NCI-H1694 (cell line): ENCODE measurements at places on chromosomes 12 and 14.

DNA sequence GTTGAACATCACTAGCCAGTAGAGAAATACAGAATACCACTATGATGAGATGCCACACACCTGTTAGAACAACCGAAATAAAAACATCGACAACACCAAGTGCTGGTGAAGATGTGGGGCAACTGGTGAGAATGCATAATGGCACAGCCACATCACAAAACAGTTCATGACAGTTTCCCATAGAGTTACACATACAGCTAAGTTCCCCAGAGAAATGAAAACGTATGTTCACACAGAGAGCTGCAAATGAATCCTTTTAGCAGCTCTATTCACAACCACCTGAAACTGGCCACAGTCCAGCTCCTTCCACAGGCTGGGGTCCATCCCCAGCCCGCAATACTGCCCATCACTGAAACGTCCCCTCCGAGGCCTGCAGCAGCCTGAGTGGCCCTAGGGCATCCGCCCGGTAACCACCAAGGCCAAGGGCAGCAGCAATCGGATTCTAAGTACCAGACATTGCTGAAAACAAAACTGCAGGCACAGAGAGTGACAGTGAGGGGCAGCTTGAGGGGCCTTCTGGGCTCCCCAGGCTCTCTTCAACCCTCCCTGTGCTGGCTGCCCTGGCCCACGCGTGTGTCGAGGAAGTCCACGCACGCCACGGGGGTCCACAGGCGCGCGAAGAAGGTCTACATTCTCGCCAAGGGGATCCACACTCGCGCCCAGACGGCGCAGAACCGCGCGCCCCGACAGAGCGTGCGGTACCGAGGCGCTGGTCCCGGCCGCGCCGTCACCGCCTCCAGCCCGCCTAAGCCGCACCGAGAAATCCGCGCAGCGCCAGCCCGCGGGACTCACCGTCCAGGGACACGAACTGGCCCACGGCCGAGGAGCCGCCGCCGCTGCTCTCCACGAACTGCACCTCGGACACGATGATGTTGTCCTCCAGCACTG is 903 bp downstream of the BRF1 start:
- DNase-seq = peak; percentile 21

DNA sequence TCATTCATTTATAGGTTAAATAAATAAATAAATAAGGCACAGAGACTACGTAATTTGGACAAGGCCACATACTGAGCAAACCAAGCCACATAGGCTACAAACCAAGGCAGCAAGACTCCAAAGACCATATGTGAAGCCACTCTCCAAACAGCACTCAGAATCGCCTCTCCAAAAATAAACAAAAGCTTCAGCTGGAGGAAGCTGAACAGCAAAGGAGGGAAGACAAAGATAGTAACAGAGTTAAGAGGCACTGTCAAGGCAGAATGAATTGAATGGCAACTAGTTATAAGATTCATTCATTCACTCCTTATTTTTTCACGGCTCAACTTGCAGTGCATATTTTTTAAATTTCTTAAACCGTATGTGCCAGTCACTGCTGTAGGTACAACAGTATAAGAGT is 200.5 kb upstream of the GRIP1 start:
- no peak for DNase-seq

DNA sequence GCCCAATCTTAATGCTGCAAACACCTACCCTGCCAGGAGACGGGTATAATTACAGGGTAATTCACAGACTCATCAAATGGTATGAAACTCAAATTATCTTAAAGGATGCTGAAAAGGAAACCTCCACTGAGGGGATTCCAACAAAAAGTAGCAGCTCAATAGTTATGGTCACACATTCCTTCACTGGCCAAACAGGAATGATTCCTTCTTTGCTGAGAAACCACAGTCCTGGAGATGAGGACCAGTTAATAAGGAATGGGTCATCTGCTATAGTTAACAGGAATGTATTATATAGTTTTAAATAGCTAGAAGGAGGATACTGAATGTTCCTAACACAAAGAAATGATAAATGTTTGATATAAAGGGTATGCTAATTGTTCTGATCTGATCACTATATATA is 136.9 kb downstream of the STXBP6 start:
- no peak for DNase-seq

DNA sequence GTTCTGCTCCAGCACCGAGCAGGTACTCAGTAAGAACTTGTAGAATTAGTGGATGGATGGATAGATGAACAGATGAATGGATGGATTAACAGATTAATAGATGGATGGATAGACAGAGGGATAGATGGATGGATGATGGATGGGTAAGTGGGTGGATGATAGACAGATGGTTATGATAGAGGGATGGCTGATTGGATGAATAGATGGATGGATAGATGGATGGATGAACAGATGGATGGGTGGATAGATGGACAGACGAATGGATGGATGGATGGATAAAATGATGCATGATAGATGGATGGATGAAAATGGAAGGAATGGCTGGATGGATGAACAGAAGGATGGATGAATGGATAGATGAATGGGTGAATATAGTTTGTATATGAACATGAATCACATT is 8.0 kb upstream of the MAP1LC3B2 start:
- DNase-seq = no peak

GRCh38 chr12:9867531-9867930 is 1.6 kb downstream of the CLEC2B start:
- no peak for DNase-seq

DNA sequence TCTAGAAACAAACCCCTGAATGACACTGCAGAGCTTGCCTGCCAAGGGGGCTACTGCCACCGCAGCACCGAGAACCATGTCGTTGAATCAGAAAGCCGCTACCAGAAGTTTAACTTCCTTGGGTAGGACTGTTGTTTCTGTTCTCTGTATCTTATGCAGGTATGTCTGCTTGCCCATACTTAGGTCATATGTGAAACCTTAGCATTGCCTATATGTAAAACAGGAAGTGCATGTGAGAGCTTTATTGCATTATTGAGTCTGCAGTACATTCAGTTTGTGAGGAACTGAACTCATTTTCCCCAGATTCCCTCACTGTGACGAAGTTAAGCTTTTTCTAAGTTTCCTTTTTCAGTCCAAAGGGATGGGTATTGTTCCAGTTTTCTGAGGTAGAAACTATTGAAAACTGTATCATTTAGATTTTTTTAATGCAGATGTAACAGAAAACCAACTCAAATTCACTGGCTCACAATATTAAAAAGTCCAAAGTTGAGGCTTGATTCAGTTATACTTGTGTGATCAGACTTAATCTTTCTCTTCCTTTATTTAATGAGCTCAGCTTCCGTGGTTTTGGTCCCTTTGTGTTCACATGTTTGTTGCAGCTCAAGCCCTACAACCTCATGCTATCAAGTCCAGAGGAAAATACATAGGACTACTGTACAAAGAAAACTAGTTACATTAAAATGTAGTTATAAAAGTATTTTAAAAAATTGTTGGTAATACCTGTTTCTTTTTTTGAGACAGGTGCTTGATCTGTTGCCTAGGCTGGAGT is 6.9 kb downstream of the FBXO34 start:
- no peak for DNase-seq

DNA sequence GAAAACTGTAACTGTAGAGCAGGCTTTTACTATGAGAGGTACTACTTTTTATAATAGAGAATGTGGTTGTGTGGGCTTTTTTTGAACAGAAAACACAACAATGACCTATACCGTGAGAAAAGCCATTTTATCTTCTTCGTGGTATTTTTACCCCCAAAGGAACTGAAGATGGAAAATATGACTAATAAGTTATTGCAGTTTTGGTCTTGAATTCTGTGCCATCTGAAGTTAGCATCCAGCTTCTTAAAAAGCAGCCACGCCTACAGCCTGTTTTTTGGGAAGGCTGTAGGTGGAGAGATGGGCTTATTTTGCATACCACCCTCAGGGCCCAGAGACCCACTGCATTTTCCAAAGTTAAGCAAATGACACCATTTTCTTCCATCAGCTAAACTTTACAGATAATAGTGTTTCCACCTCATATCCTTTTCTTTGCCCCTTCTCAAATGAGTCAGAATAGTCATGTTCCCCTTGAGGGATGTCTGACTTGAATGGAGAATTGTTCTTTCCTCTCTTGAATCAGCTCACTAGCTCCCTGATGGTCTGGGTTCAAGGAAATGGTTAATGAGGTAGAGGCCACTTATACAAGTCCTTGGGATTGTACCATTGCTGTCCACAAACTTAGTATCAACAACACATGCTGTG is 53.0 kb downstream of the TBC1D30 start:
- no peak for DNase-seq

GRCh38 chr14:74932401-74932901 is 9.4 kb upstream of the RPS6KL1 start:
- DNase-seq = no peak

GRCh38 chr12:25130741-25131188 is 64.2 kb downstream of the DNAI7 start:
- peak; percentile 93 for DNase-seq

- no peak for DNase-seq
These were observed 40.5 kb downstream of the PCNX1 start for GRCh38 chr14:70947739-70948138.

DNA sequence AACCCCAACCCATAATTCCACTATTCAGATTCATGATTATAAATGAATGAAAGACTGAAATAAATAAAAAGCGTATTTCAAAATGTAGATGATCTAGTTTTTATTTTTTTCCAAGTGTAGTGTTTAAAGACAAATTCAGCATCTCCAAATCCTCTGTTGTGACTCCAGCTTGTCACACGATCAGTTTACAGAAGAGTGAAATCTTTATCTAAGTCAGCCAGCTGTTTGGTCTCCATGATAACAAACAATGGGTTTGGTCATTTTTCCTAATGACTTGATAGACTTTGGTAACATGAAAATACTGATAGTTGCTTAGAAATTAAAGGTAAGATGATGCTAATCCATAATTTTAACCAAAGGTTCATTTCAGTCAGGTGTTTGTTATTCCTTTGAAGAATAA is 114.5 kb upstream of the RASSF8 start:
- no peak for DNase-seq

- DNase-seq = no peak
These were observed 35.9 kb upstream of the CLIP1 start for GRCh38 chr12:122458105-122459035.

DNA sequence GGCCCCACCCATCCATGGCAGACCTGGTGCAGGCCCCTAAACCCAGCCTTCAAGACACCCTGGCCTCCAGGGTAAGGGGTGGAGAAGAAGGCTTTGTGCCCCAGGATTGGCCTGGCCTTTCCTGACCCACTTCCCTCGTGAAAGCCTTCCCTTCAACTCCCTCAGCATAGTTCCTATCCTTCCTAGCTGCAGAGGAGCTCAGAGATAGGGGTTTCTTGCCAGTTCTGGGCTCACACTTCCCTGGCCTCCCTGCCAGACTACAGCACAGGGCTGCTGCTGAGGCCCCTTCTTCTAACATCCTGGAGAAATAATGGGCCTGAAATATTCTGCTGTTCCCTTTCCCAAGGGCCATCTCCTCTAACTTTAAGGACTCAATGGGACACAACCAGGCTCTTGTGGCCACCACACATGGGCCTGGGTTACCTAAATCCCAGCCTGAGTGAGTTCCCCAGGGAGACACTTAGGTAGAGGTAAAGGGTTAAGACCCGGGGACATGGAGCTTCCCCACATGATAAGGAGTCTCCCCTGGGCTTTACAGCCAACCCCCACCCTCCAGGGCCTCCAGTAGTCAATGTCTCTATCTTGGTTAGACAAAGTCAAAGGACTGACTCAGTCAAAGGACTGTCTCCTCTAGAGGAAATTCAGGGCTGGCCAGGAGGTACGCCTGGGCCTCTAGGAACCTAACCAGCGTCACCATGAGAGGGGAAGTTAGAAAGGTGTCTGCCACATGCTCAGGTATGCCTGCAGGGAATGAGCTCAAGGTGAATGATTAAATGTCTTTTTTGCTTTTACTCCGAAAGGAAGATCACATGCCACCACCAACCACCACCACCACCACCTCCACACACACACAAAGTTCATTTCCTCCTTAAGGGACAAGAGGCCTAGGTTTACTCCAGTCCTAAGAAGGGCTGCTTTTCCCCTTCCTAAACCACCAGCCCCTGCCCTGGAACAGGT is 7.1 kb downstream of the ZFP36L1 start:
- no peak for DNase-seq

- no peak for DNase-seq
These were observed 808 bp downstream of the MSI1 start for GRCh38 chr12:120367924-120368788.

DNA sequence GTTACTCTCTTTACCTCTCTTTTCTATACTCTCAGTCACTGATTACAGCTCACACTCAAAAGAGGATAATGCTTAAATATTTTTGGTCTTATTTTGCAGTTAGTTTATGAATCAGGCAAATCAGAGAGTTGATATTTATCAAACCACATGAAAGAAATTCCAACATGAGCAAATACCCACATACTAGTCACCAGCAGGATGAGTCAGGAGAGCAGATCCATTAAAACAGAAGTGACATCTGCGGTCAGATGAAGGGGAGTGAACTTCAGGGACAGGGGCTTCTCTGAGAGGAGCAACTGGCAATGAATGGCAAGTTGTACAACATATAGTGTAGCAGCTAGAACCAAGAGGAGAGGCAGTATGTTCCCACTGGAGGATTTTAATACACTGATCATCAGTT is 258.7 kb downstream of the SYT10 start:
- no peak for DNase-seq

DNA sequence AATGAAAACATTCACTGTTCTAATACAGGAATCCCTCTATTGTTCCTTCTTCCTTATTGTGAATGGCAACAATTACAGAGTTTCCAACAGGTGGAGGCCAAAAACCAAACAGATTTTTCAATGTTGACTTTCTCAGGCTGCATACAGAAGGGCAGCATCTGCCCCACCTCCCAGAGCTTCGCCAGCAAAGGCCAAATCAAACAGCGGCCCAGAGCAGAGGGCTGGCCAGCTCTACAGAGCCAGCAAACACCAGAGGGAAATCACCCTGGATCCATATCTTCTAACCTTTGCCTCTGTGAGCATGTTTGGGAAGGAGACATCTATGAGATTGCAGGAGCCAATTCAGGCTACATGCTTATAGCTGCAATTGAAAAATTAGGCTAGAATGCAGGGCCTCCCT is 4.4 kb upstream of the CRACR2A start:
- no peak for DNase-seq

GRCh38 chr12:68111995-68112394 is 47.5 kb downstream of the IFNG start:
- no peak for DNase-seq

DNA sequence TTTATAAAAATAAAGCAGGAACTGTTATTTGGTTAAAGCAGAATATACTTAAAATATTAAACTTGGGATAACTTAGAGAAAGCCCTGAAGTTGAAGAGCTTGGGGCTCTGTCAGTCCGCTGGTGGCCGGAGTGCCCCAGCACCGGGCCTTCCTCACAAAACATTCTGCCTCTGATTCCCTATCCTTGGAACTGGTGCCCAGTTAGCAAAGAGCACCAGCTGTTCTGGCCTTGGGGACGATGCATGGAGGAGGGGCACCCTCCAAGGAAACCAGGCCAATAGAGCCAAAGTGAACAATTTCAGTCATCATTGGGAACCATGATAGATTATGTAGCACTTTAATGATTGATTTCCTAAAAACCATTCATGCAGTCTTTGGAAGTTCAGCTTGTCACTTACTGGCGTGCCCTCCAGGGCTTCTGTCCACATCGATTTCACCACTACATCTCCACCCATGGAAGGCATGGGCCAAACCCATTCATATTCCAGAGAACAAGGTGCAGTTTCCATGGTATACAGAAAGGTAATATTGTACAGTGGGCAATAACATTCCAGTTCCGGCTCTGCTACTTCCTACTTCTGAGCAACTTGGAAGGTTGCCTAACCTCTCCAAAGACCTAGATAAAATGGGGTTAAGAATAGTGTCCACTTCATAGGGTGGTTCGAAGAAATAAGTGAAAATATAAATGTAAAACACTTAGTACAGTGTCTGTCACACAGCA is 145.9 kb downstream of the ETV6 start:
- no peak for DNase-seq

- DNase-seq = no peak
These were observed 12.1 kb upstream of the IPO8 start for GRCh38 chr12:30707613-30708342.
